ENCODE measurements at places on chromosomes 16 and 17.
A peak's percentile ranks its signal among the peaks of the same experiment; 100 is the strongest.

DNA sequence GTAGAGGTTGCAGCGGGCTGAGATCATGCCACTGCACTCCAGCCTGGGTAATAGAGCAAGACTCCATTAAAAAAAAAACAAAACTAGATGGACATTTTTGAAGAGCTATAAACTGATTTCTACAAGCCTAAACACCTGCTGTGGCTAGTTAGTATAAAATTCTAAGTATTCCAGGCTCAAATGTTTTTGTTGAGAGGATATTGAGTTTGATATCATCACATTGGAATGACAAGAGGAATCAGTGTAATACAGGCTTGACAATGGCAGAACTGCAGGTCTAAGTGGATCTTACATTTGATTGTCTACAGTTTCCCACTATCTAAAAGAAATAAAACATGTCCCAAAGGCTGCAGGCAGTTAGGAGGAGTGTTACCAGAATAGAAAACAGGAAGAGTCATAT is 23.9 kb upstream of the DLX3 start:
- DNase-seq: no peak

DNA sequence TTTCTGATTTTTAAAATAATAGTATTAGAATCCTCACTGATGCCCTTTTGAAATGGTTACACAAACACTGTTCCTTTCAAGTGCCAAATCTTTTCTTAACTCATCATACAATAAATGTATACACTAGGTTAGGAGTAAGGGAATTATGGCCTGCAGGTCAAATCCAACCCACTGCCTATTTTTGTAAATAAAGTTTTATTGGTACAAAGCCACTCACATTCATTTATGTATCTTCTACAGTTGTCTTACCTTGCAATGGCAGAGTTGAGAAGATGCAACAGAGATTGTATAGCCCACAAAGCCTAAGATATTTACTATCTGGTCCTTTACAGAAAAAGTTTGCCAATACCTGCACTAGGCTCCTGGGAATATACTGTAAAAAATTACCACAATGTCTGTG is 47.8 kb downstream of the IKZF3 start:
- no peak for DNase-seq

GRCh38 chr16:48110982-48111381 is 44.8 kb downstream of the ABCC12 start:
- DNase-seq: no peak

DNA sequence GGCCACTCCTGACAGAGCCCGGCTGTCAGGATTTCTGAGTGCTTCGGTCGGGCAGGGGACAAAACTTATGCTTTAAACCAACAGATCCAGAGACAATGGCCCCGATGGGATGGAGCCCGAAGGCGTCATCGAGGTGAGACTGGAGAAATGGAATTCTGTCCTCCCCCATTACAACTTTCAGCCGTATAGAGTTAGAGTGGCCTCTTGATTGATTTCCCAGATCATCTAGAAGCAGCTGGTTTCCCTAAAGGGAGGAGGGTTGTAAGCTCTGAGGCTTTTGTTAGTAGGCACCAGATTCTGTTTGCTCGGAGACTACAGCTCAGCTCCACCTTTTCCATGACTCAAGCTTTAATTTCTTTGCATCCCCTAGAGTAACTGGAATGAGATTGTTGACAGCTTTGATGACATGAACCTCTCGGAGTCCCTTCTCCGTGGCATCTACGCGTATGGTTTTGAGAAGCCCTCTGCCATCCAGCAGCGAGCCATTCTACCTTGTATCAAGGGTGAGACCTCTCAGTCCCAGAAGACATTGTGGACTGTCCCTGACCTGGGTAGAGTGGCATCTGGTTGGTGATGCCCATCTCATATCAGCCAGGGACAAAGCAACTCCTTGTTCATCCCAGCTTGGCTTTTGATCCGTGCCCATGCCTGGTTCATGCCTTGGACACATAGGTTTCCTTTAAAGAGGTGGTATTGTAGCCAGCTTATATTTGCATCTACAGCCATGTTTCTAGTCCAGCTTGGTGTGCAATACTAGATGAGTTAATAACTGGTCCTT is 5.1 kb upstream of the CD68 start:
- no peak for DNase-seq

DNA sequence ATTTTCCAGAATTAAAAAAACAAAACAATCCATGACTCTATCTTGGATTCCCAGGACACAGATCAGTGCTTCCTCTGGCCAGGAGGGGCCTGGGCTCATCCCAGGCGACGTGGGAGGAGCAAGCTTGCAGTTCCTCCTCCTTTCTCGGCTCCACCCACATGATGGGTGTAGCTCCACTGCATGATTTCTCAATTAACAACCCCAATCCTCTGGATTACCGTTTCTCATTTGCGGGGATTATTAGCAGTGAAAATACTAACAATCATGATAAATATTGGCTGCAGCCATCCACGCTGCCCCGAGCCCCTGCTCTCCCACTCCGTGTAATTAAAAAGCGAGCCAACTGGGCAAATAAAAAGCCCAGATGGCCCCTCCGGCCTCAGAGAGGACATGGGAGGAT is 46.4 kb upstream of the SDK2 start:
- DNase-seq: no peak

GRCh38 chr17:59521465-59522126 is 43.8 kb upstream of the DHX40 start:
- DNase-seq: peak; percentile 66

DNA sequence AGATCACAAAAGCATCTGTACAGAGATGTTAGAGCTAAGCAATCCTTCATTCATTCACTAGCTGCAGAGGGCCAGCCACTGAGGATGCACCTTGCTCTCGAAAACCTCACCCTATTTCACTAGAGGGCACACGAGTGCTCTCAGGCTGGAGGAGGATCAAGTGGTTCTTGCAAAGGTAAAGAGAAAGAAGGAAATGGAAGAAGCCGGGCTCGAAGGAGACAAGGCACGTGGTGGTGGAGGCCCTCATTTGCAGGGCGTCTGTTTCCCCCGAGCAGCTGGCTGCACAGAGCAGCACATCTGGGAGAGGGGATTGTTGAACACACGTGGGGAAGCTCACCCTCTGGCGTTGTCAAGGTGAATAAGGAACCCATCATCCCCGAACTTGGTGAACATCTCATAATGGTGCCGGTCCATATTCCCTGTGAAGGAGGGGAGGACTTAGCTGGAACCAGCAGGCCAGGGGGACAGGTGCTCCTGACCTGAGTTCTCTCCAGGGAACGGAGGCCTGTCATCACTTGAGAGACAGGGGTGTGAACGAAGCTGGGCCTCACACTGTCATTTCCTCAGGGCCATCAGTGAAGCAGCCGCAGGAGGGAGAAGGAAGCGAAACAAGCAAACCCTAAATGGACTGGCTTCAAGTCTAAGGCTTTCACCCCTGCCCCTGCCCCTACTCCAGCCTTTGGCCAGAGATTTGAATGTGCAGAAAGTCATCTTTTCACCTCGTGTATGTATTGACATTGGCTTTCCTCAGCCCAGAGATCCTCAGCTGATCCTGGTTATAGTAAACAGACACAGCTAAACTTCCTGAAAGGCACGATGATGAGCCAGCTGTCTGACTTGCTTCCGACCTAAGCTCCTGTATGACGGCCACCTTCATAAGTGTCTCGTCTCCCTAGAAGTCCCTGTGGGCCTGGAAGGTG is 27.6 kb downstream of the PRKAR1A start:
- DNase-seq: no peak

DNA sequence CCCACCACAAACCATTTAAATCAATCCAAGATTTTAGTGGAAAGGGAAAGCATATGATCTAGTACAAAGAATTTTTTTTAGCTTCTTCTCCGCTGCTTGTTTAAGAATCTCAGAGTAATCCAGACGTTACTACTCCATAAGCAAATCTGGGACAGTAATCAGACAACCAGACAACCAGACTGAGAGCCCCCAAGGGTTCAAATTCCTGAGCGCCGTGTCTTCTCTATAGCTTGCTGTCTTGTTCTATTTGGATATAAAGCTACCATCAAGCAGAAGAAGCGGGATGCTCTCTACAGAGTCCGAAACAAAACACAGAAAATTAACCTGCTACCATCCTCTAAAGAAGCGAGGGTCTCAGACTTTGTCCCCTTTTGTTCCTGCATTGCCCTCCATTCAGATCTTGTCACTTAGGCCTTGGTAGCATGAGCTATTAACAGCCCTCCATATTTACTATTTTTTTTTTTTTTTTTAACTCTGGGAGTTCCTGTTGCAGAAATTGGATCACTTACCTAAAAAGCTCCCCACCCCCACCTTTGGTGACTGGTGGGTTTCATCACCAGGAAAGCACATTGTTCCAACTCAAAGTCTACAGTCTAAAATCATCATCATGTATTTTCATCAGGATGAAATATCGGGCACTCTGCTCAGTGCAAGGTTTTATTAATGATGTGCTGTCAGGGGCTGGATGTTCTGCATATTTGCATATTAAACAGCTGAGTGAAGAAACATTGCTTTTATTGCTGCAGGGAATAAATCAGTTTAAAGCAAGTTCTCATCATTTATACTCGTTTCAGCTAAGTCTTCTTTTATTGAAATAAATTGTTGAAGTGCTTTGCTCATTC is 576.7 kb downstream of the WWOX start:
- DNase-seq: no peak

DNA sequence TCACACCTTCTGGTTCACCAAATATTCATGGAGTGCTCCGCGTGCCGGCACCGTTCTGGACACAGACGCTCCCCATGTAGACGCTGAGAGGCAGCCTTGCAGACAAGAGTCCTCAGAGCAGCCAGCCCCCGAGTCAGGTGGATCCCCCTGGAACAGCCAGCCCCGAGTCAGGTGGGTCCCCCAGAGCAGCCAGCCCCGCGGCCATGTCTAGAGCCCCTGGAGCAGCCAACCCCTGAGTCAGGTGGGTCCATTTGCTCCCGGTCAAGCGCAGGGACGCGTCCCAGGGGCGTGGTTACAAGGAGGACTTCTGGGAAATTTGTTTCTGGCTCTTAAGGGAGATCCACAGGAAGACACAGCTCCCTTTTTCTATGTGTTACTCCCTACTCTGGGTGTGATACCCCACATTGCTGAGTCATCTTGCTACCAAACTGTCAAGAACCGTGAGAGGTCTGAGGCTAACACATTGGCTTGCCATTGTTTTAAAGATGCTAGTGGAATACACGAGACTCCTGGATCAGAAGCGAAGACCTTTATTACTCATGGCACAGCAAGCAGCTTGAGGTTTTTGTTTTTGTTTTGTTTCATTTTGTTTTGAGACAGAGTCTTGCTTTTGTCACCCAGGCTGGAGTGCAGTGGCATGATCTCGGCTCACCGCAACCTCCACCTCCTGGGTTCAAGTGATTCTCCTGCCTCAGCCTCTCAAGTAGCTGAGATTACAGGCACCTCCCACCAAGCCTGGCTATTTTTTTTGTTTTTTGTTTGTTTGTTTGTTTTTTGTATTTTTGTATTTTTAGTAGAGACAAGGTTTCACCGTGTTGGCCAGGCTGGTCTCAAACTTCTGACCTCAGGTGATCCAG is 43.3 kb upstream of the CBFA2T3 start:
- peak; percentile 26 for DNase-seq

- no peak for DNase-seq
Measured at GRCh38 chr17:74785096-74785980, 9.2 kb upstream of the NAT9 start.

DNA sequence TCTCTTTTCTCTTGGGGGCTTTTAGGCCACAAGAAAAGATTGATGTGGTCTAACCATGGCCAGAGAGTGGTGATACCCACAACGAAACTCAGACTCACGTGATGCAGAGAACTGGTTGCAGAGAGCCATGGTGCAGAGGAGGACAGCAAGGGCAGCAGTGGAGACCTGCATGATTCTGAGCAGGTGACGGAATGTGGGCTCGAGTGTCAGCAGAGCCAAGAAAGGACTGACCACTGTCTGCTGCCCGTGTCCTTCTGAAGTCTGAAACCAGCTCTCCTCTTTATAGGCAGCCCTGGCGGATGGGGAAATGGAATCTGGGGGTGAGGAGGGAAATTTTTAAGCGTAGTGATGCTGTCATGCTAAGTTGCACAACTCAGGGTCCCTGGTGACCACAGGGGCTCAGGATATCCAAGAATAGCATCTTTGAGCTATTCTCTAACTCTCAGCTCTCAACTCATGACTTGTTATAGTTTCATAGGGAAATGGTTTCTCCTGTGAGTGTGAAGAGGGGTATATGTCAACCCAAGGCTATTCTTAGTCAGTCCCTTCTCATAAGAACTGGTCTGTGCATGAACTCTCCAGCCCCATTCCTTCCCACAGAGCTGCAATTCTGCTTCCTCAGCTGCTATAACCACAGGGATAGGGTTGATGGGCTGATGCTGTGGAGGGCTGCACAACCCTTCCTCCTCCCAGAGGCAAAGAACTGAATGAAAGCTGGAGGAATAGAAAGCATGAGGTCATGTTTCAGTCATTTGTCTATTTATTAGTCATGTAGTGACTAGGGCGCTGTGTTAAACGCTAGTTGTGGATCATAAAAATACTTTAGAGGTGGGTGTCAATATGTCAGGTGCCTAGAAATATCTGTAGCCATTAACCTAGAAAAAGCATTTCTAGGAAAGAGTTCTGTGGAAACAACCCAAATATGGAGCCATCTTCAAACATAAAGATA is at the start of gene CCL3:
Gene CCL3, minus strand, starts transcription at position 256 of the 949 bp plus-strand sequence. Its CDS starts 85 bp downstream, at position 171.
- DNase-seq: no peak

Data from A172 (cell line).